B cell (primary cell): ENCODE measurements at places on chromosomes 5 and 9.
A peak's percentile ranks its signal among the peaks of the same experiment; 100 is the strongest.

DNA sequence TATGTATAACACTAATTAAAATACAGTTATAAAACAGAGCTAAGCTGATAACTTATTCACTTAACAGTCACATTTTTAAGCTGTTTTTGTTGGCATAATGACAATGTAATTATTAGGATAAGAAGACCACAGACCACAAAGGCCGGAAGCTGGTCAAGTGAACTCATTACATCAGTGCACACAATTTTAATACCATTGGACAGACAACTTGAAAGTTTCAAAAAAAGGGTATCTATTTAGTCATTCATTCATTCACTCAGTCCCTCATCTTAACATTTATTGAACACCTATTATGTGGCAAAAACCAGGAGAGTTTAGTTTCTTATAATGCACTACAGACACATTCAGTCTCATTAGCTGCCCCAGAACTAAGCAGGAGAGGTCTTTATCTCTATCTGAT lies 11.6 kb downstream of the ERP44 start:
- DNase-seq = no peak

- no peak for DNase-seq
Observed at GRCh38 chr5:54721116-54721515, 203.6 kb downstream of the SNX18 start.

DNA sequence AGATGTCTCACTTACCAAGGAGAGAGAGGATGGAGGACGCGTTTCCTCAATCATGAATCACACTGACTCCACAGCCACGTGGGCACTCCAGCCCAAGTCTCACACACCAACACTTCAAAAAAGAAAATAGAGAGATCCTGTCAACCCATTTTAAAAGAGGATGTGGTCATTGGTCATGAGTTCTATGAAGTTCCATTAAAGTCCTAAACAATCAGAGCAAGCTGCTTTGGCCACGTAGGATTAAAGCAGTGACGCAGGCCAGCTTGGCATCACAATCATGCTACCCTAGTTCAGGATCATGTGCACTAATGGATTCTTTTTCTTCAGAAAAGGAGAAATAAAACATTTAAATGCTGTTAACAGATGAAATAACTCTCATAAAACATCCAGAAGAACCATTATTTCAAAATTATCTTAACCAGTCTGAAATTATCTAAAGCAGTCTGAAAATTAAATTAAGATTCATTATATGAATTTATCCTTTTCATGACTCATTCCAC lies 108.1 kb downstream of the SEMA5A start:
- no peak for DNase-seq

DNA sequence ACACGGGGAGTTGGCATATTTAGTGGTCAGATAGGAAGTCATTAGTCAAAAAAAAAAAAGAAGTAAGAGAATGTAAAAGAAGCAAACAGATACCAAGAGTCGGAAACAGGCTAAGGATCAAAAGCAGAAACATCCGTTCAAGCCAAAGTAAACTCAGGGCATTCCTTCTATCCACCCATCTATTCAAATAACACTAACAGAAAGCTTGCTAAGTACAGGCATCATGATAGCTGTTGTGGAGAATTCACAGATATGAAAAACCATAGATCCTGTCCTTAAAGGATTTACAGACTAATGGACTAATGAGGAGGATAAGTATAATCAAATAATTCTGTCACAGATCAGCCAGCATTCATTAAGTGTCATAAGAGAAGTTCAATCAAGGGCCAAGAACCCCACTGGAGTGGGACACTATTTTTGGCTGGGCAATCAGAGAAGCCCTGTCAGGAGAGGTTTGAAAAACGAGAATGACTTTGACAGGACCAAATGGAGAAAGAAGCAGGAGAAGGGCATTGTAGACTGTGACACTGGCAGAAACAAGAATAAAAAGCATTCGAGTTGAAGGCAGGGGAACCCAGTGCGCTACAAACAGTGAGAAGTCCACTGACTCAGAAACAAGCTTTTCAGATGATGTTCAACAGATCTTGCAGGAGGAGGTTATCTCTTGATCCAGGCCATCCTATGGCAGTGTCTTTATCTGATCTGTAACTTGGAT lies 154.2 kb upstream of the TSLP start:
- DNase-seq = no peak

DNA sequence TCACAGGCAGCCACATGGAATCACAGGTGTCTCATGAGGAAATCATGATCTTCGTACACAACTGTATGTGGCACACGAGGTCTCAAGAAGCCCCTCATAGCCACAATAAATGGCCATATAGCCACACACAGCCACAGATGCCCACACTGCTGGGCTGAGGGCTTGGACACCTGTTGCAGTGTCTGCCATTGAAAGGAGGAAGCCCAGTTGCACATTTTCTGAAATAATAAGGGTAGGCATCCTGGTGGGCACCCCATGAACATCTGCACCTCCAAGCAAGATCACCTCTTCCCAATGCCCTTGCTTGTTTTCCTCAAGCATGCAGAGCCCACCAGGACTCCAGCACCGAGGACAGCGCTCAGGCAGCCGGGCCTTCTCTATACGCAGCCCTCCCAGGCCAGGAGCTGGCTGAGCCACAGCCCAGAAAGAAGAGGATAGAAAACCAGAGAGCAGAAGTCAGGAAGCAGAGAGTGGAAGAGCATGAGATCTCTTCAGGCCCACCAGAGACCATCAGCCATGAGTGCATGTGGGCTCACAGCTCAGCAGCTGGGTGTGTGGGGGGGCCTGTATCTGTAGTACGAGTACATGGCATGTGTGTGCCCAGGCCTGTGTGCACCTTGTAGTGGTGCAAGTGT lies 1.0 kb upstream of the ACSL6 start:
- DNase-seq = peak; percentile 27

DNA sequence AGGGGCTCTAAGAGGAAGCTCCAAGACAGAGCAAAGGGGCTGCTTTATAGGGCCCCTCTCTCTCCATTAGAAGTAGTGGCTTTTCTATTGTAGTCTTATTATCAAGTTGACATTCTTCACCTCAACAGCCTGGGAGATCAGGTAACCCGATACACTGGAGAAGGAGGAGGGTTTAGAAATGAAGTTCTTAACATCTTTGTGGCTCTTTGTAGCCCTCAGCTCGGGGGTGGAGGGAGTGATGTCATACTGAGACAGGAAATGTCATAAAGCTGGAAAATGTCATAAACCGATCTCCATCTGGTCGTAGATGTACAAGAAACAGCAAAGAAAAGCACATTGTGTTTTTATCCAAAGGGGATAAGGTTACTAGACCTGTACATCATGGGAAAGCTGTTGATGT lies 17.9 kb downstream of the PDZD2 start:
- DNase-seq = no peak

GRCh38 chr5:124596595-124597421 lies 149.6 kb downstream of the ZNF608 start:
- no peak for DNase-seq

DNA sequence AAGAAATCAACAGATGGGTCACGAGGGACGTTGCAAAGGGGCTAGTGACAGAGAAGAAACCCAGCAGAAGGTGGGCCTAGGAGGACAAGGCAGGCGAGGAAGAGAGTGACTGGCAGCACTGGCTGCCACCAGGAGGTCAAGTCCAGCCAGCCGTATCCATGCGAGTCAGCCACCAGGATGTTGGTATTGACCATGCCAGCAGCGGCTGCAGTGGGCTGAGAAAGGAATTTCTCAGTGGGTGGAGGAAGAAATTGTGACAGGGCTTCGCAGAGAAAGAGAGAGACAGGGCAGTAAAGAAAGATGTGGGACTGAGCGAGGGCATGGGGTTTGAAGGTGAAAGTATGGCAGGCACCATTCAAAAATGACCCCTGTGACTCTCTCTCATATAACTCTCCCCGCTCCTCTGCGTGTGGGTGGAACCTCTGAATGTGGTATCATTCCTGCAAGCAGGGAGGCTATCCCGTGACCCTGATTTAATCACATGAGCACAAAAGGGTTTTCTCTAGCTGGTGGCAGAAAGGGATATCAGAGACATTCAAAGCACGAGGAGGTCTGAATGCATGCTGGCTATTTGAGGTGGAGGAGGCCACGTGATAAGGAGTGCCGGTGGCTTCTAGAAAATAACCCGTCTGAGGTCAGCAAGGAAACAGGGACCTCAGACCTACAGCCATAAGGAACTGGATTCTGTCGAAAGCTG lies 45.4 kb upstream of the FBXW11 start:
- DNase-seq = no peak

GRCh38 chr5:151523335-151523734 lies 67.8 kb downstream of the FAT2 start:
- peak; percentile 60 for DNase-seq

DNA sequence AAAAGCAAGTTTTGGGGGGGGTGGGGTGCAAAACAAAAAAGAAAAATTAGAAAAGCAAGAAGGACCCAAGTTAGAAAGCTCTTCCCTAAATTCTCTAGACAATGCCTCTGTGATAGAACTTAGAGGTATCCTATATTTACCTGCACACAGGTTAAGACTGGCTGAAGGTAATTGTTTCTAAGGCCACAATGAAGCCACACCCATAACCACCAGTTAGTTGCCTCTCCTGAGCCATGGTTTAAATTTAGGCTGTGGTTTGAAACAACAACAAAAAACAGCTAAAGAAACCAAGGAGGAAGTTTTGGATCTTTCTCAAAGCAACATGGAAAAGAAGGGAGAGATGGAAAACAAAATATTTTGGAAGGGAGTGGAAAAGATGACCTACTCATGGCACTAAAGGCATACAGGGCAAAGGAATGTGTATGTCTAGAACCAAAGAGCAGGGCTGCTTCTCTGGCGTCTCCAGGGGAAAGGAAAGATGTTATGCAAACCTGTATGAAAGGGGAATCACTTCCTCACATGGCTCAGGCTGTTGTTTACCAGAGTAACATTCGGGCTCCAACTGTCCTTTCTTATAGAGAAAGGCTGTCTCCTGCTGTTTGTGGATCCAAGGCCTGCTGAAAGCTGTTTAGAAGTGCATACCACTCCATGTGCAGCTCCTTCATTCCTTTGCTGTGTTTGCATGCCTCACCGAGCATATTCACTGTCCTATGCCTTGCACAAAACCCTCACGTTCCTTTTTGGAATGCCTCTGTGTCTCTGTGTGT lies 408.9 kb upstream of the MPDZ start:
- no peak for DNase-seq
